Activated CD4-positive, alpha-beta memory T cell treated with anti-CD3 and anti-CD28 coated beads, Interleukin-2, amount 10 ng/mL, durations not matched to agents 7 days and 5 days (primary cell): ENCODE measurements at places on chromosomes 3 and 15.

DNA sequence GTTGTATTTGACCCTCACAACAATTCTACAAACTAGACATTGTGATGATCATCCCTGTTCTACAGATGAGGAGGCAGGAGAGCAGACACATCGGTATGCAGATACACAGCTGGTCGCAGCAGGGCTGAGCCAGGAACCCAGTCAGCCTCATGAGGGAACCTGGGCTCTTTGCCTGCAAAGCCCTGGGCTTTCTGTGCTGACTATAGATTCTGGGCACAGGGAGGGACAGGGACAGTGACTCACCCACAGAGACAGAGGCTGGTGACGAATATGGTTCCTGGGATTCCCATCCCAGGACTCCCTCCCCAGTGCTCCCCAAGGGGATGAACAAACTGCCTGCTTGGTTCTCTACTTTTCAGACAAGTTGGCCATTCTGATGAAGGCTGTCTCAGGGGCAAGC is 3.8 kb upstream of the CAMP start:
- no peak for DNase-seq

GRCh38 chr3:108127301-108127988 is 36.6 kb upstream of the CD47 start:
- DNase-seq = peak; percentile 80

- no peak for DNase-seq
These were observed 135.4 kb upstream of the MB21D2 start for GRCh38 chr3:193053046-193053435.

DNA sequence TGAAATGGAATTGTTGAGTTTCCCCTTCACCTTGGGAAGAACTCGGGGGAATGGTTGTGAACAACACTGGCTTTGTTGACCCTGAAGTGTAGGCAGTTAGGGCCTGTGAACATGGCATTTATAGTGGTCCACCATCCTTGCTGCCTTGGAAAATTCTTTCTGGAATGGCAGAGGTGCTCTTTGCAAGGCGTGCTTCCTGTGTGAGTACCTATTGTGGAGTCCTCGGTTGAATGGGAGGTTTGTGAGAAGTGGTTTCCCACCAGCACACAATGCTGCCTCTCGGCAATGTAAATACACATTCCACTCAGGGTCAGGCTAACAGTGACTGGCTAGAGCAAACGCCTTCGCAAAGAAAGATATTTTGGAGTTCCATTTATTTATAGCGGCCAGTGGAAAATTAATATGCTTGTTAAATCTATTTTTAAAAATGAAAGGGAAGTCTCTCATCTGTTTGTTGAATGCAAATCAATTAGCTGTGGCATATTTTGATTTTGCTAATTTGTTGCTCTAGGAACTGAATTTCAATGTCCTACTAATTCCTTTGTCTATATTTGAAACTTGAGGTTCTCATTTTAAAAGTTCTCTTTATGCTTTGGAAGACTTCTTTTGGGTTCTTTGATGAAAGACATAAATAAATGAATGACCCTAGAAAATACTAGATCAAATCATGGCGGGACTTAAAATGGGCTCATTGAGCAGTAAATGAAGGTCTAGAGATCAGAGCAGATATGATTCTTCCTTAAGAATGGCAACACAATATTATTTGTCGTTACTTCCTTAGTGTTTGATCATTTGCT is 59.5 kb downstream of the FNDC3B start:
- no peak for DNase-seq

DNA sequence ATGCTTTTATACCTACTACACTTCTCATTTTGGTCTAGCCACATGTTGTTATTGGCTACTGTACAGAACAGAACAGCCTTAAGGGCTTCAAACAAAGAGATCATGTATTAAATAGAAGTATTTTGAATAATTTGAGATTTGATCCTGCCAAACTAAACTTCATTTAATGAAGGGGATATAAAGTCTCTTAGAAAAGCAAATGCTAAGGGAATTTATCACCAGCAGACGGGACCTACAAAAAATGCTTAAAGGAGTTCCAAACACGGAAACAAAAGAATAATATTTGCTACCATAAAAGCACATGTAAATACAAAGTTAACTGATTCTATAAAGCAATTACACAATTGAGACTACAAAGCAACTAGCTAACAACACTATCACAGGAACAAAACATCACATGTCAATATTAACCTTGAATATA is 23.6 kb upstream of the FMN1 start:
- DNase-seq = no peak
